Muscle of back (tissue), 13 donors: ENCODE measurements at places on chromosomes 6 and 20.

DNA sequence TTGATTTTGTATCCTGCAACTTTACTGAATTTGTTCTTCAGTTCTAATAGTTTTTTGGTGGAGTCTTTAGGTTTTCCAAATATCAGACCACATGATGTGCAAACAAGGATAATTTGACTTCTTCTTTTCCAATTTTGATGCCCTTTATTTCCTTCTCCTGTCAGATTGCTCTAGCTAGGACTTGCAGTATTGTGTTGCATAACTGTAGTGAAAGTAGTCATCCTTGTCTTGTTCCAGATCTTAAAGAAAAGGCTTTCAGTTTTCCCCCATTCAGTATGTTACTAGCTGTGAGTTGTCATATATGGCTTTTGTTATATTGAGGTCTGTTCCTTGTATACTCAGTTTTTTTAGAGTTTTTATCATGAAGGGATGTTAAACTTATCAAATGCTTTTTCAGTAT, 4.6 kb downstream of the MICB start:
- DNase-seq = no peak

GRCh38 chr6:154535851-154536250, 25.4 kb upstream of the CNKSR3 start:
- peak; percentile 62 for DNase-seq

DNA sequence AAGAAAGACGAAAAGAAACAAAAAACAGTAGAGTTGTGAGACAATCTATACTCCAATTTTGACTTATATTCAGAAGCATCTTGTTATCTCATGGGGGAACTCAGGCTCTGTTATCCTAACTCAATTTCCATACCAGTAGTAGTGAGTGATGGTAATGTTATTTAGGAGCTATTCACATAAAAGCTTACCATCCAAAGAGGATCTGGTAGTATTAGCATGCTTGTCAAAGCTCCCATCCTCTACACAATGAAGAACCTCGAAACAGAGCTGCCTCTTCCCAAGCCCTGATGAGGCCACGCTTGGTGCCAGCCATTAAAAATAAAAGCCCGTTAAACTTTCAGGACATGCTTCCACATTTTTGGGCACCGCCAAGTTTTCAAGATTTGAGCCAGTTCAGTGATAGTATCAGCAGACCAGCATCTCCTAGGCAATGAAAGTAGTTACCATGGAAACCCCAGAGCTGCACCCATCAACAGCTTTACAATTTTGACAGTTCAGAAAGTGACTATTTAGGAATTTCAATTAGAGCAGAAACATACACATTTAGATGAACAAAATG, 173.3 kb downstream of the CD83 start:
- DNase-seq = no peak

GRCh38 chr6:19156443-19156842, 680.7 kb upstream of the ID4 start:
- no peak for DNase-seq

DNA sequence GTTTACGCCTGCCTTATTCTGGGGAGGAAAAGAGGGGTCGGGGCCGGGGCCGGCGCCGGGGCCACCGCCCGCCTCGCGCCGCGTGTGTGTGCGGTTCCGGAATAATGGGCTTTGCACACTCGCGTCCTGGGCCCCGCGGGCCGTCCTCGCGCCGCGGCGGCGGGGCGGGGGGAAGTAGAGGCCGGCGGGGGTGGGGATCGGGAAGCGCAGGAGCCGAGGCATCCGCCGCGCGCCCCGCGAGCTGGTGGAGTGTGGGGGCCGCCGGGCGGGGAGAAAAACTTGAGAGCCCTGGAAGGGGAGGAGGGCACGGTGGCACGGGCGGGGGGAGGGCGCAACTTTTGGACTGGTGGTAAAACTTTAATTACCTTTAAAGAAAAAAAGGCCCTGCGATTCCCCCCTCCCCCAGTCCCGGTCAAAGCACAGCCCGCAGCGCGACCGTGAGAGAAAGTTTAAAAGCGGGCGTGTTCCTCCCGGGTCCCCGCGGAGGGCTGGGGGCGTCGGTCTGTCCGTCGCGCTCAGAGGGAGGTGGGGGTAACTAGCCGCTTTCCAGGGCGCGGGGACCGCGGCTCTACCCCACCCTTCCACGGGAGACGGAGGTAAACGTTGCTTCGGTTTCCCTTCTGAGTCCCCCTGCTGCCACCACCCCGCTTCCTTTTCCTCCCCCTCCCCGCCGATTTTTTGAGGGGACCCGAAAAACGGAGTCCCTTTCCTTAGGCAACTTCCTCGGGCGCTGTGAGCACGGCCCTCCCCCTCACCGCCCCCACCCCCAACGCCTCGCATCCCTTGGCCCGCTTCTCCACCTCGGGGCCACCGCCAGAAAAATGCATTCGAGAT, 1.9 kb downstream of the L3MBTL3 start:
- no peak for DNase-seq

- no peak for DNase-seq
Measured at GRCh38 chr6:75505424-75505823, 11.8 kb upstream of the FILIP1 start.
